Keratinocyte (primary cell): ENCODE measurements at places on chromosomes 2 and 18. TPM values are rescaled to one million over a fixed set of nuclear protein-coding genes. Genes with fewer than 3 reads are reported as not detected.

The CYBRD1 gene
- 45.5 to 89.4 TPM (median 72.7 TPM) in 3 replicates for polyA plus RNA-seq

The ZNF892 gene
- polyA plus RNA-seq = 1.5 to 1.6 TPM (median 1.6 TPM) in 3 replicates

The NOSTRIN gene
- not detected in 3 replicates for polyA plus RNA-seq

The CCDC138 gene
- 2.4 to 6.6 TPM (median 3.1 TPM) in 3 replicates for polyA plus RNA-seq

The PIAS2 gene
- polyA plus RNA-seq = 6.4 to 17.0 TPM (median 11.4 TPM) in 3 replicates

The DIPK1C gene
- not detected in 3 replicates for polyA plus RNA-seq

The GKN2 gene
- 0.08 TPM in 1 of 3 replicates, not detected in the others for polyA plus RNA-seq

The CELF4 gene
- polyA plus RNA-seq = not detected in 3 replicates

The CD8B2 gene
- not detected in 3 replicates for polyA plus RNA-seq
